ENCODE measurements at places on chromosomes 4 and X.

GRCh38 chrX:45196701-45197100, 4.0 kb downstream of the DIPK2B start:
- DNase-seq, result no peak

- DNase-seq, result peak; percentile 97
These were observed at the start of gene PPP2R3B for GRCh38 chrX:386768-387575. TSS of gene PPP2R3B (minus strand) at chrX:386907. CDS start at chrX:386691, 216 bp downstream.

GRCh38 chr4:24885342-24885741, 27.5 kb downstream of the CCDC149 start:
- DNase-seq, result no peak

GRCh38 chr4:40292313-40292759, 42.8 kb upstream of the CHRNA9 start:
- DNase-seq, result peak; percentile 40

GRCh38 chrX:87616371-87616770, 98.8 kb downstream of the KLHL4 start:
- DNase-seq, result no peak

- DNase-seq, result no peak
These were observed 62.4 kb upstream of the TBC1D14 start for GRCh38 chr4:6847178-6847577.

DNA sequence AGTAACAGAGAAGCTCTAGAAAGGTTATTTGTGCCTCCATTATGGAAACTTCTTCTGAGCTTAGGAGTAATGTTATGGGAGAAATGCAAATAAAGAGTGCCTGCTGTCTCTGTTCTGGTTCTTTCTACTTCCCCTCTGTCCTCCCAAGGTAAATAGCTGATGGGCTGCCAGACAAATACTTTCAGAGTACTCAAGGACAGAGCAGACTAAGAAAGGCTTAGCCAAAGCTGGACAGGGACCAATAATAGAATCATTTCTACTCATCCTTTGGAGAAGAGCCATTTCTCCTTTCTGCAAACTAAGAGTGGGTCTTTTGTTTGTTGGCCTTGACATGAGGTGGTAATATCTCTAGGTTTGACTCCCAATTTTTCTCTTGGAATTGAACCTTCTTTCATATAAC, 136.1 kb downstream of the MID1IP1 start:
- no peak for DNase-seq

Measured in RKO (cell line).